ENCODE measurements at places on chromosomes 2 and 18. TPM values are rescaled to one million over a fixed set of nuclear protein-coding genes. Genes with fewer than 3 reads are reported as not detected.

Gene MRO
- total RNA-seq, result 0.02 TPM

Gene IL1A
- 1.1 TPM for total RNA-seq

DNA sequence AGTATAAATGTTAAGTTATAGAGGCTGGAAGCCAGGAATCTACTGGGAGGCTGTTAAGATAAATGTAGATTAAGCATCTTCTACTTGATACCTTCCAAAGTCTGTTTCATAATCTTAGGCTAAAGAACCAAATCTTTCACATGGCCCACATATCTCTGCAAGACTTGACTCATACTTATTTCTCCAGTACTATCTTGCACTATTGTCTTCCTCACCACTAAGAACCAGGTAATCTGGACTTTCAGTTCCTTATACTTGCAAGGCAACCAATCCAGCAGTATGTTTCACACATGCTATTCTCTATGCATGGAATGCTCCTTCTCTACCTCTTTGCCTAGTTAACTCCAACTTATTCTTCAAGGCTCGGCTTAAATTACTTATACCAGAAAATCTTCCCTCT is 62.2 kb downstream of the RBMS1 start:
- DNase-seq, result no peak

GRCh38 chr2:207352978-207353671 is 176.6 kb upstream of the CREB1 start:
- DNase-seq, result no peak

DNA sequence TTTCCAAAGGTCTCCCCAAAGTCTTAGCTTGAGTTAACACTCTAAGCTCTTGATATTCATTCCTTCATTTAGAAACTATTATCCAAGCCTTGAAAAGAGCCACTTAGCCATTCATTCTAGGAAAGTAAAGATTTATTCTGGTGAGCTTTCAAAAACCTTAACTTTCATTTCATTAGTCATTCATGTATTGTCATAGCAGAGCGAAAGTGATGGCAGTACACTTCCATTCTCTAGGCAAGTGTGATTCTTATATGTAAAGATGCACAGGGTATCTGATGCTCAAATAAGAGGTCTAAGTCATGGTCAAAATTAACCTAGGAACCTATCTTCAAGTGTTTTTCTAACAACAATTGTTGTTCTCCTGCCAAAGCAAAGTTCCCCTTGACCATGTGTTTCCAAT is 553.0 kb upstream of the FANCL start:
- DNase-seq, result no peak

DNA sequence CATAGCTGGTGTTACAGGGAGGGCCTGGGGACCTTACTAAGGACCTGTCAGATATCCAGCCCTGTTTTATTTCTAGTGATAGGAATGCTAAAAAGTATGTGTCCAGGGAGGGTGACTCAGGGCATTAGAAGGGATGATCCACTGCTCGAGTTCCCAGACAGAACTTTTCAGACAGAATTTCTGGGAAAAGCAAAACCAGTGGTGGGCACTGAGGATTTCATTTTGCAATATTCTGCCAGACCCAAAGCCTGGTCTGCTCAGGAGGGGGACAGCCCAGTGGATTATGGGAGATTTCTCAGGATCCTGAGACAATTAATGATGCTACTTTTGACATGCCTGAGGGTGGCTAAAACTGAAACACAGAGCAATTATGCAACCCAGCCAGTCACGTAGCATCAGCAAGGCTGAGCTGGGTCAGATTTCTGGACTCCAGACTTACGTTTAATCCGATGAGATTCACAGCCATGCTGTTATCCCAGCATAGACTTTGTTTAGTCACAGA is 4.7 kb upstream of the KCNE4 start:
- peak; percentile 30 for DNase-seq

DNA sequence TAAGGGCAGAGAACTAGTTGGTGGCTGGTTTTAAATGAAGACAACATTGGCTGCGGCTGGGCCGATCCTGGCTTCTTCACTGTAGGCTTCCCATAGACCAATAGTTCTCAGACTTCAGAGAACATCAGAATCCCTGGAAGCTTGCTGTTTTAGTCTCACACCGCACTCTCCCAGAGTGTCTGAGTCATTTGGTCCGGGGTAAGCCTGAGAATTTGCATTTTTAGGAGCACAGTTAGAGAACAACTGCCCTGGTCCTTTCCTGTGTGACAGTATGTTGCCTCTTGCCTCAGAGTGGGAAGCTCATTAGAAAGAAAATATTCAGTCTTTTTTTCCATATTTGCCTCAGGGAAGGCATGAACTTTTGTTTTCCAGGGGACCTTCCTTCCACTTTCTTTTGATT is 137.1 kb upstream of the GAREM1 start:
- no peak for DNase-seq

DNA sequence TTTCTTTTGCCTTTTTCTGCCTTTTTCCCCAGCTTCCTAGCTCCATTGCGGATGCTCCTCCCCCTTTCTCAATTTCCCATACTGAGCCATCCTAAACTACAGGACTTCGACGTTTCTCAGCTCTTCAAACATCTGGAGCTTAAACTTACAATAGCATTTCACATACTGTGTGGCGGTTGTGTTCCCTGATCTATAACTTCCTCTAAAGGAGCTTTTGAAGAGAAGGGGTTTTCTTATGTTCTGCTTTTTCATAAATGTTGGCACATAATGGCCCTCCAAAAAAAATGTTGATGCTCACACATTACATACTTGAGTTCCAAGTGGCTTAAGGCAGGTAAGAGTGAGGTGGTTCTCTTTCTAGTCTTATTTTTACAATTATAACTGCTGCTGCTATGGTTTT is 87.4 kb downstream of the RNF144A start:
- DNase-seq, result no peak

- DNase-seq, result peak; percentile 6
Measured at GRCh38 chr2:217337771-217338170, 477.9 kb upstream of the TNP1 start.

GRCh38 chr2:177119099-177119498 is 93.5 kb upstream of the HNRNPA3 start:
- DNase-seq, result no peak
